ENCODE measurements at places on chromosomes 3 and 15.

GRCh38 chr3:192727032-192727847 is at the start of gene FGF12:
Gene FGF12, minus strand, starts transcription at chr3:192727541.
- DNase-seq, result peak; percentile 90

GRCh38 chr15:48298914-48299313 is 32.3 kb upstream of the DUT start:
- no peak for DNase-seq

GRCh38 chr3:47291158-47291753 is 8.5 kb downstream of the KLHL18 start:
- DNase-seq, result no peak

- no peak for DNase-seq
These were observed 124.1 kb downstream of the GADL1 start for GRCh38 chr3:30770387-30770786.

DNA sequence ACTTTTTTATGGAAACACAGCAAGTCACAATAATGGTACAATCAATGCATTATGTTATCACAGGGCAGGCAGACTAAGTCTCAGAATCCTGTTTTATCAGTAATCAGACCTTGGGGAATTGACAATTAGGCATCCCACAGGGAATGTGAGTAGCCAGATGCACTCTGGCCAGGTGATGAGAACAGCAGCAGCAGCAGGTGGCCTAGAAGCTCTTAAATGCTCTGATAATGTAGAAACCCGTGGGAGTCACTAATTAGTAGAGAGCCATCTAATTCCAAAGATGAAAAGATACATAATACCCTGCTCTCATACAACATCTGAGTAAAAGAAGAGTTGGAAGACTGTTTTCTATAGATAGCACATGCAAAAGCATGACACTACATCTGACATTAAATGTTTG is 12.6 kb downstream of the CEP152 start:
- DNase-seq, result no peak

DNA sequence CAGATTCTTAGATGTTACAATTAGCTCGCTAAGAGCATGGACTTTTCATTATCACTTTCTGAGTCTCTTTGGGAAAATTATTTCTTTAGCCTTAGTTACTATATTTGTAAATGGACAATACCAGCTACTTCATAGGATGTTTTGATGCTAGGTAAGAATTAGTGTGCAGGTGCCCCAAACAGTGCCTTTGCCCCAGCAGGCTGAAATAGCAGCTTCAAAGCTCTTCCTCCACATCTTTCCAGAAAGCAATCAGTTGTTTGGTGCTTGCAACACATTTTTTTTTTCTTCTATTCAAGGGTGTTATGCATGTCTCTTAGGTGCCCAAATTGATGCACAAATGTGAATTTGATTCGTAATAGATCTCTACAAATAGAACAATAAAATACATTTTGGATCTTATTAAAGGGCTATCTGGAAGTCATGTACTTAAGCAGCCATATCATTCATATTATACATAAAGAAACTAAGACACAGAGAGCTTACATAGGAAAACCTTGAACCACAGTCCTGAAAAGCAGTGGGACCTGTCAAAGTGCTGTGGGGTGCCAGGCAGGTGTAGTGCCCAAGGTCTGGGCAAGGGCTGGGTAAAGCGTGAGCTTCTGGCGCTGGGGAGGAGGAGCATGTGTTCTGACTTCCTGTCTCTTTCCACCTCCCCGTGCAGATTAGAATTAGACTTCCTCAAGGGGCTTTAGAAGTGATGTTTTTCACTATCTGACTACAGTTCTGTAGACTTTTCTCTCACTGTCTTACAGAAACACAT is 62.9 kb downstream of the FNDC3B start:
- DNase-seq, result no peak

- no peak for DNase-seq
These were observed 1062.2 kb upstream of the EPHA6 start for GRCh38 chr3:95752199-95752598.

DNA sequence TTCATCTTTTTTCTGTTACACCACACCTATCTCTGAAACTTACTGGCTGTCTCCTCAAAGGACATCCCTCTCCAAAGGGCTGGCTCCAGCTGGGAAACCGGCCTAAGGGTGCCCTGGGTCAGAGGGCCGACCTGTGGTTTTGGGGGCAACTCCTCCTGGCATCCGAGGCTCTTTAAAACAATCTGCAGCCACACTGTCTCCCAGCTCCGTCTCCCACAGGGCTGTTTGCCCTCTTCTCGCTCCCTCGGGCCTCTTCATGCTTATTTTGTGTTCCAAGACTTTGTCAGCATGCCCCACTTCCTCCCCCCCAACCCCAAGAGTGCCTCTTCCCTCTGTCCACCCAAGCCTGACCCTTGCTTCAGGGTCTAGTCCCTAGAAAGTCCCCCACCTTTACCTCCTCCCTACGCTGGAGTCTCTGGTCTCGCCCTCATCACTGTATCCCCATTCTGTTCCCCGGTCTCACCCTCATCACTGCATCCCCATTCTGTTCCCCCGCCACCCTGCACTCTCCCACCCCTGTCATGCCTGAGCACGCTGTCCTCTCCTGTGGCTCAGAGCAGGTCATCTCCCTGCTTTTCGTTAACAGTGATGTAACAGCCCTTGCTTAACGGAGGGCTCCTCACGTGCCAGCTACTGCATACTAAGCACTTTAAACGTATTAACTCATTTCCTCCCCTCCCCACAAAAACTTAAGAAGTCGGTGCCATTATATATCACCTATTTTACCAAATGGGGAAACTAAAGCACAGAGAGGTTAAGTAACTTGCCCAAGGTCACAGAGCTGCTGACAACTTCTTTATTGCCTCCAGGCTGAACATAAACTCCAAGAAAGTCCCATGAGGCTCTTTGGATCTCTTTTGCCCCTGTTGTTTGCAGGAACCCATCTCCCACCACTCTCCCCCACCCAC is 1.1 kb upstream of the CSK start:
- no peak for DNase-seq

DNA sequence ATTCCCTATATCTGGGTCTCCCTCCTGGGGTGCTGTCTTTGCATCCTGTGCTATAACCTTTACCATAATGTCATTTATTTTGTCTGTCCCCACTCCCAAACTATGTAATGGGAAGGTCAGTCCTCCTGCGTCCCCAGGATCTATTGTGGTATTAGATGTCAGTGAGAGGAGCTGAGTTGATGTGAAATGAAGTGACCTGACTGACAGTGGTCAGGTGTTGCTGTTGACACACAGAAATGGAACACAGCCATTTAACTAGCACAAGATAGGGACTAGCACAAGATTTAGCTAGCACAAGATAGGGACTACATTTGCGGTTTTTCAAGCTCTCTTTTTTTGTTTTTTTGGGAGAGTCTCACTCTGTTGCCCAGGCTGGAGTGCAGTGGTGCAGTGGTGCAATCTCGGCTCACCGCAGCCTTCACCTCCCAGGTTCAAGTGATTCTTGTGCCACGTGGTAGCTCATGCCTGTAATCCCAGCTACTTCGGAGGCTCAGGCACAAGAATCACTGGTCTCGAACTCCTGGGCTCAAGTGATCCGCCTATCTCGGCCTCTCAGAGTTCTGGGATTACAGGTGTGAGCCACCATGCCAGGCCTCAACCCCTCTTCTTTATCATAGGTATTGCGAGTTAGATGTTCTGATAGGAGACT is 5.2 kb downstream of the NGRN start:
- no peak for DNase-seq

DNA sequence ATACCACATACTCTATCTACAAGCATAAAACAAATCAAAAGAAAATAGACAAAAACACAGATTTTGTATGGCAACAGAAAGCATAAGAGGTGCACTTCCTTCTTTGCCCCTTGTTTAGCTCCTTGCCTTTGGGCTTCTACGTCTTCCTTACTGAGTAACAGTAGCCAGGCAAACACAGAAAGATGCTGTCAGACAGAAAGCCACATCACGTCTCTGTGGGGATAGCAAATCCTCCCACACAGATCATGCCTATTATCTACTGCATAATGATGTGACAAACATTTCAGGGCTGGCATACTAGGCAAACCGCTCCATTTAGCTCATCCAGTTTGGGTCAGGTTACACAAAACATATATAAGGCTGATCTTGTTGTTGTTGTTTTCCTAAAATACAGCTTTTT is 92.7 kb downstream of the BOC start:
- no peak for DNase-seq

DNA sequence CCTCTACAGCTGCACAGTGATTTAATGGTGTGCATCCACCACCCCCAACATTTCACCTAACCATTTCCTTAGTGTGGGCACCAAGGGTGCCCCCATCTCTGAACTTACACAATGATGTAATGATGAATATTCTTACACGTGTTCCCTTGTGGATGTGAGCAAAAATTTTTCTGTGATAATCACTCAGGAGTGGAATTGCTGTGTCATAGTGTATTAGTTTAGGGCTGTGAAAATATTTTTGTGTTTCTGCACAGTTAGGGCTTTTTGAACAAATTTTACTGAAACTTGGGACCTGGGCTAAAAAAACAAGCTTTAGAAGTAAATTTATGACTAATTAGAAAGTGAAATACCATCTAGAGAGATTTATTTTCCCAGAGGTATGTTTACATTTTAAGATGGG is 134.5 kb upstream of the CCNL1 start:
- no peak for DNase-seq

DNA sequence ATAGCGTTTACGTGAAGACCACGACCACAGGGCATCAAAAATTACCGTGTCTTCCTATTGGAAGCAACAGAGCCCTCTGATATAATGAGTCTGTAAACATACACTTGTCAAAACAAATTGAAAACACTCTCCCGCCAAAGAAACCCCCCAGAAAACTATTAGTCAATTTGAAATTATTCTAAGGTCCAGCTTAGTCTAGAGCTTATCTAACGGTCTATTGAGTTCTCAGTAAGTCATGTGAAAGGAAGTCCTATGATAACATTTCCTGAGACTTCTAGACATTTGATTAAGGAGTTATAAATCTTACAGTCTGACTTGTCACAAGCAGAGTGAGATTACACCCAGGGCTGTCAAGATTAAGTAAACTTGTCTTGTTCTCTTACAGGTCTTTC is 356.3 kb downstream of the FOXP1 start:
- DNase-seq, result no peak

DNA sequence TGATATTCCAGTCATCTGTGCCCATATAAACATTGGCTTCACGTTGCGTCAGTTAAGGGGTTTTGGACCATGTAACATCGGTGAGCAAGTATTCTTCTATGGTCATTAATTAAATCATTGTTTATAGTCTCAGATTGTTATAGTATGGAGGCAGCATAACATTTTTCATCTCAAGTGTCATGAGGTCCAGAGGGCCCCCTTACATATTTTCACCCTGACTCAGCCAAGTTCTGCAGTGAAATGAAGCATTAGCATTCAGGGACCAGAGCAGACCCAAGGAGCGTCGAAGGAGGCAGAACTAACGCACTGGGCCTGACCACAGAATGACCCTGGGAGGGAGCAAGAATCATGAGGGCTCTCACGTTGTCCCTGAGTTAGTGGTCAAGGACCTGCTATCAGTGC is 171.5 kb downstream of the LRTM1 start:
- no peak for DNase-seq

GRCh38 chr3:36312351-36312750 is 68.0 kb upstream of the STAC start:
- DNase-seq, result no peak

DNA sequence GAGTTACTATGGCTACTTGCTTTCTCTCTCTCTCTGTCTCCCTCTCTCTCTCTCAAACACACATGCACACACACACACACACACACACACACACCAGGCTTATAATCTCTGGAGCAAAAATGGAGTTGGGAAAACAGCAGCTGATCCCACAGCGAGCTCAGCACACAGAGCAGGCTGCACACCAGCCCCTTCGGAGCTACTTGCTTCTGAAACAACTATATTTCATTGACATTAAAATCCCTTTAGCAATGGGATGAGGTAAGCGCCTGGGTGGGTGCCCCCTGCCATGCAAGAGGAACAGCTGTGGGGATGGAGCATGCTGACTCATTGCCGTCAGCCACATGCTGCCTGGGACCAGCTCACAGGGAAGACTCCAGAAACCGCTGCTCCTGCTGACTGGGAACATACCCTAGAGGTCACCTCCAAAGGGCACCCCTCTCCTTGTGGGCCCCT is 45.7 kb downstream of the B3GNT5 start:
- DNase-seq, result peak; percentile 86

GRCh38 chr15:92123962-92124656 is 269.6 kb upstream of the ST8SIA2 start:
- DNase-seq, result no peak

- DNase-seq, result no peak
These were observed 40.6 kb upstream of the FXR1 start for GRCh38 chr3:180871901-180872300.

DNA sequence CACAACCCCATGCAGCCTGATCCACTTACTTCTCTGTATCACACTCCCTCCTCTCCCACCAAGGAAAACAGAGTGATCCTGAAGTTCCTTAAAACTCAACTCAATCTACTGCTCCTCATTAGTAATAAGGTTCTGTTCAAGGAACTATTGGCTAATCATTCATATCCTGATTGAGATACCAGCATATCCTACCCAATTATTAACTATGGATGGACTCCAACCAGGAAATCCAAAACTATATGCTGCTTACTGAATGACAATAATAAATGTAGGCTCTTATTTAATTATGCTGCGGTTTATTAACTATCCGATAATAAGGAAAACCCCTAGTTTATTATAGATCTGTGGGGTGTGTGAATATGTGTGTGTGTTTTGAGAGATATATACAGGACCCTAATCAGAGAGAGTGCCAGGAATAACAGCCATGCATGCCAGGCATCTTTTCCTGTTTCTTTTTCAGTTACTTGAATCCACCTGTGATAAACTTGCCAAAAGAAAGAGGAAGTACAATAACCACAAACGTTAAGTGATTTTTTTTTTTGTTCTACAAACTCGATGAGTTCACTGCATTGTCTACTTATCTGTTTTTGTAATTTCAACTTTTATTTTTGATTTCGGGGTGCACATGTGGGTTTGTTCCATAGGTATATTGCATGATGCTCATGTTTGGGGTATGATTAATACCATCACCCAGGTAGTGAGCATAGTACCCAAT is 1031.7 kb upstream of the CFAP20DC start:
- DNase-seq, result no peak

- no peak for DNase-seq
These were observed 57.6 kb upstream of the APEH start for GRCh38 chr3:49616491-49616941.

GRCh38 chr3:67048067-67048714 is 50.1 kb downstream of the KBTBD8 start:
- DNase-seq, result no peak

- DNase-seq, result no peak
These were observed 5.6 kb downstream of the SPSB4 start for GRCh38 chr3:141056751-141057171.

DNA sequence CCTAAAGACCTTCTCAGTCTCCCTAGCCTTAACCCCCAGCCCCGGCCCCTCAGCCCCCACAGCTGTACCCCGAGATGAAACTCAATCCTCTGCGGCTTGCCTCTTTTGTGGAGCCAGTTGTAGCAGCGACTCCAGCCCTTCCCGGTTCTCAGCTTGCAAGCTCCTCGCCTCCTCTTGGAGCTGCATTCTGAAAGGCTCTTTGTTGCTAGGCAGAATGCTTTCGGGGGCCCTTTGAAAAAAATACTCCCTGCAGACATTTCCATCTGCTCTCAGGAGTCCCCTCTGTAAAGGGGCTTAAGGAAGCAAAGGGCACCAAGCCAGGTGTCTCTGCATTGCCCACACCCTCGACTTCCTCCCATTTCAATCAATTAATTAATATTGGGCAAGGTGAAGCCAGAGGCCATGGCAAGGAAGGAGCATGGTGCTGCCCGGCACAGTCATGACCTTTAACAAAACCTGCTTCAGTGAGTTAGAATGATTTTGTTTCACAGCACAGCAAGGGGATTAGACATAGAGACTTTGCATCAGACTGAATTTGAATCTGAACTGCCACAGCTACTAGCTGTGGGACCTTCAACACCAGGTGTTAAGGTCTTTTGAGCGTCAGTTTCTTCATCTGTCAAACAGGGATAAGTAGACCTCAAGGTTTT is 65.5 kb downstream of the SRGAP3 start:
- DNase-seq, result peak; percentile 8

All from NCI-H2107 (cell line).